ENCODE measurements at places on chromosomes 1 and 21. TPM values are rescaled to one million over a fixed set of nuclear protein-coding genes. Genes with fewer than 3 reads are reported as not detected.

GRCh38 chr1:152444045-152444444 lies 30.0 kb upstream of the CRNN start:
- no peaks in the 10 kb centered on the region for H3K4me1 ChIP-seq
- H3K27ac ChIP-seq, result no peak overlapping the region

DNA sequence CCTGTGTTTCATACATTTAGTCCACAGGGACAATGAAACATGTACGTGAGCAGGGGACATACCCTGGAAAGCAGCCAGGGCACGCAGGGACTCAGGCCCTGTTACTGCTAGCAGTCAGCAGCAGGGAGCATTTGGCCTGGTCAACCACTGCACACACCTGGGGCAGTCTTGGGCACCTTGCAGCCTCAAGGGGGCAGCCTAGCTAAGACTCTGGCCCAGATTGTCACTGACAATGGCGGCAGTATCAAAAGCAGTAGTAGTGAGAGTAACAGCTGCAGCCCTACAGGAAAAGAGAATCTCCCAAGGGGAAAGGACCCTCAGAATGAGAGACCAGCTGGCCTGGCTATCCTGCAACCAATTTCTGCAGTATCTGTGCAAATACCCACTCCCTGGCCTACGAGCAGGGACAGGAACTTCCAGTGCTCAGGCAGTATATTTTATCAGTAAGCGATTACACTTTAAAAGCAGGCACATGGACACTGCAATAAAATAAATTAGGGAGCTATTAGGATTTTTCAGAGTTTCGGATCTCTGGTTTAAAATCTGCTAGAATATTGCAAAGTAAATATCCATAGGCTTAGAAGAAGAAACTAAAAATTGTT lies 475.6 kb downstream of the LTN1 start:
- no peak overlapping the region for H3K27ac ChIP-seq
- no peaks in the 10 kb centered on the region for H3K4me1 ChIP-seq

DNA sequence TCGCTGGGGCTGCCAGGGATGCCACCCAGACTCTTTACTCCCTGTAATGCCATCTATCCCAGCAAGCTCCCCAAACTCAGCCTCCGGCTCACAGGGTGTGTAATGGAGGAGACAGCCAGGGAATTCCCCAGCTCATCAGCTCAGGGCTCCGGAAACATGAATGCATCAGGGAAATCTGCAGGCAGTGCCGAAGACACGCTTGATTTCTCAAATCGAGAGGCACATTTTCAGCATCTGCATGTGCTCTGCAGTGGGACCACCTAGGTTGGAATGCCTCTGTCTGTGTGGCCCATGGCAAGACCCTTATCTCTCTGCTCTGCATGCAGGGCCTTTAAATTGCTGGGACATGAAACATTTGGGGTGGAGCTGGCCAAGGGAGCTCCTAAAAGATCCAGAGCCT lies 170.1 kb downstream of the TRABD2B start:
- DNase-seq, result no peak
- H3K27me3 ChIP-seq, result no peaks in the 10 kb centered on the region
- H3K4me3 ChIP-seq, result no peak overlapping the region
- H3K4me1 ChIP-seq, result no peaks in the 10 kb centered on the region
- H3K27ac ChIP-seq, result no peak overlapping the region

- H3K27ac ChIP-seq, result no peak overlapping the region
- H3K4me1 ChIP-seq, result no peaks in the 10 kb centered on the region
- no peaks in the 10 kb centered on the region for H3K27me3 ChIP-seq
- H3K36me3 ChIP-seq, result no peaks in the 10 kb centered on the region
- no peak overlapping the region for H3K4me3 ChIP-seq
Measured at GRCh38 chr1:2610036-2610959, 22.5 kb downstream of the MMEL1 start.

GRCh38 chr1:26664802-26665201 lies 31.0 kb upstream of the ARID1A start:
- H3K36me3 ChIP-seq, result no peaks in the 10 kb centered on the region
- no peak overlapping the region for H3K4me3 ChIP-seq
- no peaks in the 10 kb centered on the region for H3K4me1 ChIP-seq
- no peak overlapping the region for H3K27ac ChIP-seq

DNA sequence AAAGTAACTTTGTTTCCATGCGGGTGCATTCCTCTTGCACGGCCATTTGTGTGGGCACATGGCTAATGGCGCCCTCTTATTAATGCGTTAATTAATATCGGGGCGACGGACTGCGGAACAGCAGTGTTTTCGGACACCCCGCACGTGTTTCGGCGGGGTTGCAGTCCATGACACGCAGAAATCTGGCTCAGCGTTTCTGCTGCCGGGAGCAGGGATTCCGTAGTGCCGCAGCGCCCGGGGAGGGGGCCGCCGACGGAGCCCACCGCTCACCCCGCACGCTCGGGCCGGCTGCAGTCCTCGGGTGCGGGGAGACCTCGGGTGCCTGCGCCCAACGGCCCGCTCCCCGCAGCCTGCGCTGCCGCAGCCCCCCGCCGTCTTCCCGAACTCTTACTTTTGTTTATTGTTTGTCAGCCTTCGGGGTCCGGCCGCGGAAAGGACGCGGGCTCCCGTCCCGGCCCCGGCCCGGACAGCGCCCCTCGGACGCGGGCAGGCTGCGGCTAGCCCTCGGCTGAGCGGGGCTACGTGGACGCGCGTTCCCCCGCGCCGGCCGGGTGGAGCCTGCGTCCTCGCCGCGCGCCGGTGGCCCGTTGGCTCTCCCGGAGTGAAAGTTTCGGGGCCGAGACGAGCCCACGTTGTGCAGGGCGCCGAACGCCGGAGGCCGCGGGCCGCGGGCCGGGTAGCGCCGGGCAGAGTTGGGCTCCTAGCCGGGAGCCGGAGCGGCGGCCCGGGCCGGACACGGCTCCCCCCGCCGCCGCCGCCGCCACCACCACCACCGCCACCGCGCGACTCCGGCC lies 849 bp downstream of the NFIA start:
- H3K4me3 ChIP-seq, result peak overlapping the region; percentile 70
- H3K4me1 ChIP-seq, result peaks cover 34% of the 10 kb centered on the region
- no peaks in the 10 kb centered on the region for H3K36me3 ChIP-seq
- DNase-seq, result peak; percentile 22

DNA sequence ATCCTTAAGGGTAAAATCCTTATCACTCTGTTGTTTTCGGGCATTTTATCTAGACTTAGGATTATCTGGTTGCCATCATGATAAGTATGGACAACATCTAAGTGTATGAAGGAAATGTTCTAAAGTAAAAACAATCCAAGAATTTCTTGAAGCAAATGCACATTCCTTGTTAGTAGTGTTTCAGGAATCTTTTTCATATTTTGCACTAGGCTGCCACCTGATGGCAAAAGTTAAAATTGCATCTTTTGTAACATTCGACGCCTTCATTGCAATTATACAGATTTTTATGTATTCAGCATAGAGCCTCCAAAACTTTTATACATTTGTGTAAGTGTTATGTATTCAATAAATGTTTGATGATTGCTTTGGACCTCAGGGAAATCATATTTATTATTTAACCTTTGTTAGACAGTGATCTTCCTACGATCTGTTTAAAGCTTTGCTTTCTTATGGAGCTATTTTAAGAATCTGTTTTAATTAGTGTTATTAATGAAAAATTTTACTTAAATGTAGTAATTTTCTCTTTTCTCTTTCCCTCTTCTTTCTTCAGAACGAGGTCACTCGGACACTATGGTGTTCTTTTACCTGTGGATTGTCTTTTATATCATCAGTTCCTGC lies 49.4 kb upstream of the KIAA1614 start:
- DNase-seq, result peak; percentile 41
- H3K4me3 ChIP-seq, result no peak overlapping the region
- no peak overlapping the region for H3K27ac ChIP-seq
- peaks cover 3% of the 10 kb centered on the region for H3K36me3 ChIP-seq
- no peaks in the 10 kb centered on the region for H3K27me3 ChIP-seq

- H3K4me1 ChIP-seq, result no peaks in the 10 kb centered on the region
- no peak overlapping the region for H3K27ac ChIP-seq
- H3K4me3 ChIP-seq, result no peak overlapping the region
- H3K27me3 ChIP-seq, result no peaks in the 10 kb centered on the region
Measured at GRCh38 chr1:40078512-40079333, 18.3 kb downstream of the PPT1 start.

- H3K27ac ChIP-seq, result peak overlapping the region; percentile 73
- H3K4me3 ChIP-seq, result no peak overlapping the region
- H3K27me3 ChIP-seq, result no peaks in the 10 kb centered on the region
- peaks cover 8% of the 10 kb centered on the region for H3K4me1 ChIP-seq
- DNase-seq, result no peak
Measured at GRCh38 chr21:42459546-42460215, 36.3 kb downstream of the RSPH1 start.

DNA sequence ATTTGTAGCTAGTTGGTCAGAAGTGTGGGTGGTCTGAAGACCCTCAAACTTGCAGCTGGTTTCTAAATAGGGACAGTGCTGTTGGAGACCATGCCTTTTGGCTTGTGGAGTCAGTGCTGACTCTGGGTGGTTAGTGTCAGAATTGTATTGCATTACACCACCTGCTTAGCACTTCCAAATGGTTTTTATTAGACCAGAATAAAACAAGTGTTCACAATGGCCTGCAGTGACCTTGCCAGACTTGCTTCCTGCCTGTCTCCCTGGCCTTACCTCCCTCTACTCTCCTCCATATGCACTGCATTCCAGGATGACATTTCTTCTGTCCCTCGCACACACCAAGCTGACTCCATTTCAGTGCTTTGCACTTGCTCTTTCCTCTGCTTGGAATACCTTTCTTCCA lies 72.7 kb upstream of the CNIH3 start:
- no peaks in the 10 kb centered on the region for H3K36me3 ChIP-seq
- no peak overlapping the region for H3K4me3 ChIP-seq
- H3K27ac ChIP-seq, result no peak overlapping the region
- no peak for DNase-seq
- no peaks in the 10 kb centered on the region for H3K4me1 ChIP-seq

DNA sequence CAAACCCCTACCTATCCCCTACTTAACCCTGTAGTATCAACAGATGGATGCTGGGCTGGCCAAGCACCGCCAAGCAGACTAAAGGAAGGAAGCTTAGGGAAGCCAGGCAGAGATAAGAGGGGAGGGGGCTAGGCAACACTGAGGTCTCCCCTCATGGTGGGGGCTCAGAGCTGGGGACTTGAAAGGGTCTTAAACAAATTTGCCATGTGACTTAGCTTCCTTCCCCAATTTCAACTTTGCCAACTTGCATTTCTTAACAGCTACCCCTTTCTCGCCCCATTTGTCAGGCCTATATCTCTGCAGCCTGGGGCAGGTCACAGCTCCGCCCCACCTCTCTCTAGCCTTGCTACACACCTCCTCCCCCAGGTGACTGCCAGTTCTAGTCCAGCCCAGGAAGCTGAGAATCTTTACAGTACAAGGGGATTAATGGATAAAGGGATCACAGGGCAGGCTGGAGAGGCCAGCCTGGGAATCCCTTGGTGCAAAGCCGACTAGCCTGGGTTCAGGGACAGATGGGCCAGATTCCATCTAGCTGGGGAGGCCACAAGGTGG lies 3.4 kb downstream of the KIF21B start:
- no peaks in the 10 kb centered on the region for H3K36me3 ChIP-seq
- peak overlapping the region; percentile 42 for H3K4me3 ChIP-seq
- H3K27ac ChIP-seq, result peak overlapping the region; percentile 83
- peaks cover 67% of the 10 kb centered on the region for H3K4me1 ChIP-seq

GRCh38 chr1:165857046-165857801 lies 29.8 kb downstream of the UCK2 start:
- no peaks in the 10 kb centered on the region for H3K4me1 ChIP-seq
- no peak overlapping the region for H3K27ac ChIP-seq
- no peaks in the 10 kb centered on the region for H3K27me3 ChIP-seq
- no peak overlapping the region for H3K4me3 ChIP-seq
- DNase-seq, result no peak
- no peaks in the 10 kb centered on the region for H3K36me3 ChIP-seq

DNA sequence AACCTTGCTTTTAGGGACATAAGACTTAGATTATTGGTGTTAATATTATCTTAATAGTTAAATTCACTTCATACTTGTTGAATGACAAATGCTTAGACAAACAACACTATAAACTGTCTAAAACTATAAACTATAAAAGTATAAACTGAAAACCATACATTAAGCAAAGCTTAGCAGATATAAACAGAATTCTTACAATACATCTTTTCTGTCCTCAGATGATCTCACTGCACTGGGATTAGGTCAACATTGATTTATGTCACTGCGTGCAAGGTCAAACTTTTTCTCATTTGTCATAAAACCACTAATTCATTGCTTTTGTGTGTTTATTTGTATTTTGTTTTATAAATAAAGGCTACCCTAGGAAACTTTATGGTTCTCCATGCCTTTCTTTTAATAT lies 1491.8 kb downstream of the NCAM2 start:
- no peak overlapping the region for H3K27ac ChIP-seq
- H3K27me3 ChIP-seq, result no peaks in the 10 kb centered on the region
- no peak overlapping the region for H3K4me3 ChIP-seq
- H3K4me1 ChIP-seq, result no peaks in the 10 kb centered on the region
- no peak for DNase-seq

- DNase-seq, result peak; percentile 5
- H3K27ac ChIP-seq, result no peak overlapping the region
- no peak overlapping the region for H3K4me3 ChIP-seq
- no peaks in the 10 kb centered on the region for H3K4me1 ChIP-seq
- peaks cover 3% of the 10 kb centered on the region for H3K27me3 ChIP-seq
Measured at GRCh38 chr1:174074757-174075156, 52.6 kb upstream of the RC3H1 start.

GRCh38 chr21:36727866-36728265 lies 29.0 kb downstream of the SIM2 start:
- H3K4me3 ChIP-seq, result no peak overlapping the region
- no peak for DNase-seq
- no peaks in the 10 kb centered on the region for H3K4me1 ChIP-seq
- H3K27me3 ChIP-seq, result no peaks in the 10 kb centered on the region

The TLCD4 gene
- not detected for total RNA-seq

The LAX1 gene
- 16.9 TPM for total RNA-seq

The CHRM3 gene
- 0.24 TPM for total RNA-seq

The CDC7 gene
- 6.0 TPM for total RNA-seq

The NCSTN gene
- 91.1 TPM for total RNA-seq

The CDCA8 gene
- total RNA-seq, result 1.1 TPM

The HPDL gene
- total RNA-seq, result 7.5 TPM

The HIVEP3 gene
- total RNA-seq, result 16.6 TPM

The GBP5 gene
- total RNA-seq, result 101 TPM

The RGS7 gene
- not detected for total RNA-seq

The TRIM58 gene
- 0.24 TPM for total RNA-seq

The PCBP3 gene
- total RNA-seq, result 4.3 TPM

The NMNAT1 gene
- total RNA-seq, result 7.6 TPM

The SAMD11 gene
- not detected for total RNA-seq

Data from naive thymus-derived CD4-positive, alpha-beta T cell (primary cell).